Stimulated activated naive CD8-positive, alpha-beta T cell treated with anti-CD3 and anti-CD28 coated beads, Interleukin-15, amount 100 ng/mL, for 72 hours (primary cell): ENCODE measurements at places on chromosomes 13 and 19.
A peak's percentile ranks its signal among the peaks of the same experiment; 100 is the strongest.

DNA sequence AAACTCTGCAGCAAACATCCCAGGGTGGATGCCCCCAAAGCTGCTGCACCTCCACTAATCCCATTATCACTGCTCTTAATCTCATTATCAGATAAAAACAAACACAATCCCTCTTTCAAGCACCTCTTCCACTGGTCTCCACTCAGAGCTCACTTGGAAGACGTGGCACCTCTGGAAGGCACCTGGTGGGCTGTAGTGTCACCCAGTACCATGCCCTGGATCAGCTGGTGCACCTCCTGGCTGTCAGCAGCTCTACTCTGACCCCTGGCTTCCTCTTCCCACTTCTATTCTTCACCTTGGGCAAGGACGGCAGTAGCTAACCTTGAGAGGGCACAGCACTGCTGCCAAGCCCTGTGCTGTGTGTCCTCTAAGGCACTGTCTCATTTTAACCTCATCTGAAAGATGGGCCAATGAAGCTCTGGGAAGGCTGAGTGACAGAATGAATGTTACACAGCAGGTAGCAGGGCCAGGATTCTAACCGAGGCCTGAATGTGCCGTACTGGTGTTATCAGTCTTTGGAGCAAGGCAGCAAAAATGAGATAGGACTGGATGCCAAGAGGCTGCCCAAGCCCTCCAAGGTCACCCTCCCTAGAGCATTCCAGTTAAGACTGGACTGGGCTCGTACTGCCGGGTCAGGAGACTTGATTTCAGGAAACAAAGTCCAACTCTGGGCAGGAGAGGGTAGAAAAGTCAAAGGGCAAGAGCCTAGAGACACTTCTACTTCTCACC lies 7.4 kb downstream of the BRD4 start:
- no peak for DNase-seq

- DNase-seq = no peak
Measured at GRCh38 chr13:101785858-101786257, 333.4 kb downstream of the ITGBL1 start.

DNA sequence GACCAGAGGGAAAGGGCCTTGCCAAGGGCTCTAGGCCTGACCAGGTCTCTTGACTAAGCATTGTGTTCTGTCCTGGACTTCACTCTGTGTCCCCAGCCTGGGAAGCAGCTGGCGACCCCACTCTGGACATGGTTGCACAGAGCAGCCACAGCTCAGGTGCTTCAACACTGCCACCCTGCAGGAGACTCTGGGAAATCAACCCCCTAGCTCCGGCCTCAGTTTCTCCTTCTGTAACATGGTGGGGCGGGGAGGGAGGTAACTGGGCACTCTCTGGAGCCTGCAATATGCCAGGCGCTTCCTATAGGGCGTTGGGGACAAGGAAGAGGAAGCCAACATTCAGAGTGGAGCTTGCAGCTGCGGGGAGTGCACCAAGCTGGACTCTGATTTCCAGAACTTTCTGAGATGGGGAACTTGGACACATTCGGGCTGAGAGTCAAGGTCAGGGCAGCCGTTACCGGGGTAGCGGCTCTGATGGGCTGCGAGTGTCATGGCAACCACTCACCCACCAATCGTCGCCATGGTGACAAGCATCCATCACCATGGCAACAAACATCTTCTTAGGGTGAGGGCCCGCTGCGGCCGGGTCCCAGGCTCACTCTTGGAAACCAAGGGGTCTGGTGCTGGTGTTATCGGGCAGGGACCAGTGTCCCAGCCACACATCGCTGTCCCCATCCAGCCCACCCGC lies 12.8 kb downstream of the F2RL3 start:
- DNase-seq = no peak

DNA sequence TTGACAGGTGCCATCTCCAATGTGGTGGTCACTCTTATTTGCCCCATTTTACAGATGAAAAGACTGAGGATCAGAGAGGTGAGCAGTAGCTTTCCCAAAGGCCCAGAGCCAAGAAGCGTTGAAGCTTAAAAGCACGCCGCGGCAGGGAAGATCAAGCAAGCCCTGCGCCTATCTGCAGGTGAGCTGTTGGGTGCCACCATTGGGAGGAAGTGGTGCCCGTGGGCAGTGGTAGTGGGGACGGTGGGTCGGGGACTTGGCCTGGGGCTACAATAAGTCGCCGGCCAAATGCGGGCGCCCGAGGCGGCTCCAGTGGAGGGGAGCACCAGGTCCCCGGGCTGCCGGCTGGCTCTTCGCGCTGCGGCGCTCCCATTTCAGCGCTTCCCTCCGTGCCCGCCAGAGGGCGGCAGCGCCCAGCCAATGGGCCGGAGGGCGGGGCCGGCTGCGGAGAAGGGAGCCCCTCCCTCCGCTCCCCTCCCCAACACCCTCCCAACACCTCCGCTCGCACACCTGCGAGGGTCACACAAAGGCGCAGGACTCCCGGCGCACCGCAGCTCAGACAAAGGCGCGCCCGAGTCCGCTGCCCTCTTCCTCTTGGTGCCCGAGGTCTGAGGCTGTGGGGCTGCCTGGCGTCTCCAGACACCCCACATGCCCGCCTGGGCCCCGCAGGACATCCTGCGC lies 744 bp upstream of the POU2F2 start:
- DNase-seq = peak; percentile 91

GRCh38 chr19:1567116-1567847 lies 843 bp downstream of the MEX3D start:
- DNase-seq = no peak

- DNase-seq = no peak
Measured at GRCh38 chr13:50386541-50387050, 371.4 kb downstream of the KCNRG start.

DNA sequence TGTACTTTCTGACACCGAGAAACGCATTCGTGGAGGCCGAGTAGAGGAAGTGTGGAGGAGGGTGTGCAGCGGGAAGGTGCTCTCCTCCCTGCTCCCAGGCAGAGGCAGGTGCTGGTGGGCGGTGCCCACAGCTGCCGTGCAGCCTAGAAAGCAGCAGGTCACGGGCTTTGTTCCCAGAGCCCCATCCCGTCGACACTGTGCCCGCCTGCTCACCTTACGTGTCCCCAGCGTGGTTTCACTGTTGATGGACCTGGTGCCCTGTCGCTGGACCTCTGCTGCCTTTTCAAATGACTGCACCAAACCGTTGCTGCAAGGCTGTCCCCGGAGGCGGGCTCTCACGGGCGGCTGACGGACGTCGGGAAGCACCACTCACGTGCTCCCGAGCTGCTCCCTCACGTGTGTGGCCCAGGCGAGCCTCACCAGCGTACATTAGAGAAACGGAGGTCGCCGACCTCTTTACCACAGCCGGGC lies 20.8 kb downstream of the PLEKHJ1 start:
- DNase-seq = no peak

DNA sequence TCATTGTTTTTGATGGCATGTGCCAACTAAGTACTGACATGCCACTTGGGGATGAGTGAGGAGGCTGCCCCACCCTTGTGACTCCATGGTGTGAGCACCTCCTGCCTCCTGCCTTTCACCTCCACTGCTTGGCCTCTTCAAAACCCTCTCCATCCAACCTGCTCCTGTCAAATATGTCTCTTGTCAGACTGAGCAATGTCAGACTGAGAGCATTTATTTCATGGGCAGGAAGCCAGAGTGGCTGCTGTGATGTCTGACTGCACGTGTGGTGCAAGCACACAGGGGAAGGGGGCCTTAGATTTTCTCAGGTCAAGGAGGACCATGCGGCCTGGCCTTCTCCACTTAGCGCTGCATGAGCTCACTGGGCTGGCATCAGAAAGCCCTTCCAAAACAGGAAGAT lies 68.3 kb downstream of the STARD13 start:
- DNase-seq = no peak

DNA sequence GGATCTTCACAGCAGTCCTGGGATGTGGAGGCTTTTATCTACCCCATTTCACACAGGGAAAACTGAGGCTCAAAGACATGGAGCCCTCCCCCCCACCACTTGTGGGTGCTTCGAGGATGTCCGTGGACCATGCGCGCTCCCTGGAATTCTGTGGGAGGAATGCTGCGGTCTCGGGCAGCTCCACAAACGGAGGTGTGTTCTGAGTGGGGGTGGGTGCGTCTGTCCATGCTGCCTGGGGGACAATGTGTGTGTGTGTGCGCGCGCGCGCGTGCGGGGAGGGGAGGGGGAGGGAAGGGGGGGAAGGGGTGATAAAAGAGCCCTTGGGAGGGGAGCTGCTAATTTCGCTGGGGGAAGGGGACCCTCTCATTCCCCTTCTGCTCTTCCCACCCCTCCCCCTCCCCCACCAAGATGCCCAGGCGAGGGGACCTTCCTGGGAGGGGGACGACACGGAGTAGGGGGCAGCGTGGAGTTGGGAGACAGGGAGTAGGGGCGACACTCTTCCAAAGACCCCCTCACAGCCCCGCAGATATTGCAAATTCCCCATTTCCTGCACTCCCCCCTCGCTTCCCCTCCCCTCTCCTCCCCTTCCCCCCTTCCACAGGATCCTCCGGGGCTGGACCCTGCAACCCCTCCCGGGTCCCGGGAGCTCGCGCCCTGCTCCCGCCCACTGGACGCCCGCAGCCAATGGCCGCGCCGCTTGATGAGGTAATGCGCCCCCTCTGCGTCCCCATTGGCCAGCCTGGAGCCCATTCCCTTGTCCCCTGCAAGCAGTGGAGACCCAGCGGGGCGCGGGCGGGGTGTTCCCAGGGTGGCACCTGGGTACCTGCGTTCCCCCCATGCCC lies 18.9 kb upstream of the ZNRF4 start:
- DNase-seq = no peak

GRCh38 chr19:41997121-41997850 lies 3.3 kb upstream of the ATP1A3 start:
- DNase-seq = peak; percentile 51

GRCh38 chr13:70391678-70392077 lies 283.4 kb upstream of the KLHL1 start:
- no peak for DNase-seq

GRCh38 chr13:72754111-72754510 lies 26.4 kb downstream of the BORA start:
- DNase-seq = no peak

- peak; percentile 19 for DNase-seq
Measured at GRCh38 chr13:44196196-44196751, 177.3 kb upstream of the SERP2 start.

GRCh38 chr13:97460004-97460775 lies 26.2 kb downstream of the RAP2A start:
- no peak for DNase-seq

DNA sequence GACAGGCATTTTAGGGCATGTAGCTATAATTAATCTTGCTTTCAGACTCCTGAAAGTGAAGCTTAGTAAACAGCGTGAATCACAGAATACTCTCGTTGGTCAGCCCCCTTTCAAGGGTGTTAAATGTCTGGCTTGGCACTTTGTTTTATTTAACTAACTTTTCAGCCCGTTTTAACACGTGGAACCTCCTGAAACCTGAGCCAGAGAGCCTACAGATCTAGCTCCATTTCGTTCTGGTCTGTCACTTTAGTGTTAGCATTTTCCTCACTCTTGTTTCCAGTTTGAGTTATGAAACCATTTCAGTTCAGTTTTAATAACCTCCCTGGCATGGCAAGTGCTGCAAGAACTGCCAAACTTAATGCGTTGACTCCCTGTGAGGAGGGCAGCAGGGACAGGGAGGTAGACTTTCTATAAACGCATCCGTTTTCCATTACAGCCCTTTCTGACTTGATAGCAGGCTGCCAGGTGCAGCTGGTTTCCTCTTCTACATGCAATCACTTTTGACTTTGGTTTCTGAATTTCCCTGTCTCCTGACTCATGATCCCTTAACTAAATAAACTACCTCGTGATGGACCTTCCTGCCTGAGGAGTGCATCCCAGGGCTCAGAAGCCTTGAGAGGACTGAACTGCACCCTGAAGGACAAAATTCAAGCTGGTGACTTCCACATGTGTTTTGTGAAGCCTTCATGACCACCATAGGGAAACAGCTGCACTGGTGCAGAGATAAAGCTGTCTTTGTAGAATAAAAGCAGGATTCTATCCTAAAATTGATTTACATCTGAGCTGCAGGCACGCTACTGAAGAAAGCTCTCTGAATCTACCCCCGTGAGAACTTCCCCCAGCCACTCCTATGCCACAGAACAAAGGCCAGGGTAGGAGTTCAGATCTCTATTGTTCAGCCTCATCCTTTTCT lies 192.6 kb downstream of the DLEU7 start:
- no peak for DNase-seq

DNA sequence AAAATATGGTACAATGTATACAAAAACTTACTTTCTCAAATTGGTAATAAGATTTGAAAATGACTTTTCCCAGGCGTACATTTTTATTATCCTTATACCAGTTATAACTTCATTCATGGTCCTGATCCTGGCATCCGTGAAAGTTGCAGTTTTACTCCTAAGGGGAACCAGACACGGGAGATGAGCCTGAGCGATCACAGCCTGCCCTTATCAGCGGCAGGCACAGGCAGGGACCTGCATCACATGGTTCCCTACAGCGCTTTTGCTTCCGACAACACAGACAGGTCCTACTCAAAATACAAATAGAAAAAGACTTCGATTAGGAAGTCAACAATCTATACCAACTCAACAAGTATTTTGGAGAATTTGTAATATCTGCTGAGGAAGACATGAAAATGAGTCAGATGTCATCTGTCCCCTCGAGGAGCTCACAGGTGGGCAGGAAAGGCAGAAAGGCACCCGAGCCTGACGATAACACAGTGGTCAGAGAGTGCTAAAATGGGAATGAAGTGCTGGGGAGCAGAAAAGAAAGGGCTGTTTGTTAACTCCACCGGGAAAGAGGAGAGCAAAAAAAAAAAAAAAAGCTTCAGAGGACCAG lies 93.4 kb downstream of the ABCC4 start:
- DNase-seq = no peak

GRCh38 chr19:16042533-16043085 lies 33.7 kb upstream of the TPM4 start:
- no peak for DNase-seq

GRCh38 chr19:48415395-48415794 lies 21.9 kb downstream of the GRIN2D start:
- DNase-seq = peak; percentile 62

DNA sequence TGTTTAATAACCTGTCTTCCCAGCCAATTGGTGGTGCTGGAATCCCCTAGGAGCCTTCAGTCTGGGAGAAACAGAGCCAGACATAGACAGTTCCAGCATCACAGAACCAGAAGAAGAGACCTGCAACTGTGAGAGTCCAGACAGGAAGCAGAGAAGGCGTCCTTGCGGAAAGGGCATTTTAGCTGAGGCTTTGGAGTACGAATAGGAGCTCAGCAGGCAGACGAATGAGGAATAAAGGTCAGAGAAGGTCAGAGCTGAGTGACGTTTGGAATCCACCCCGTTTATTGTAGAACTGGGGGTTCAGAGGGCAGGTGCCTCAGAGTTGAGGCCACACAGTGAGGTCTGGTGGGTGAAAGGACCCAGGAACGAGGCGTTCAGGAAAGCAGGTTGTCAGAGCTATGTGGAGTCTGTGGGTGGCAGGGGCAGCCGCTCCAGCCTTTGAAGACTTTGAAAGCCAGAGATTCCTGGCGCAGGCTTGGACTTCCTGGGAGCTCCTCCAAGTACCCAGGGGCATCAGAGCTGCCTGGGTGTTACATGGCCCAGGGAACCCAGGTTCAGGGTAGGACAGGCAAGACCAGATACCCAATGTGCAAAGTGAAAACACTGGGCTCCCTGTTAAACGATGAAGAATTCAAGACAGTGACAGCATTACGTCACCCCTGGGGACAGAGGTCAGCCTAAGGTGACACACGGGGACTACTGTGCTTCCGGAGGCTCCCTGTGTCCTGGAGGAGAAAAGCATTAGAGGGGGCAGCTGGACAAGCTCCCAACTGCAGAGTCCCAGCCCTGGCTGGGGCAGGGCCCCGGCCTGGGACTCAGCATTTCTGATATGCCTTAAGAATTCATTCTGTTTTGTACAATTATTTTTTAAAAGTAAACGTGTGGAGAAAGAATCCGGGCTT lies 5.5 kb downstream of the ARRDC2 start:
- no peak for DNase-seq
